Frontal cortex (tissue), 4 donors: ENCODE measurements at places on chromosomes 12 and 14.
A peak's percentile ranks its signal among the peaks of the same experiment; 100 is the strongest.

- DNase-seq: no peak
Measured at GRCh38 chr12:72777806-72778205, 505.6 kb downstream of the TRHDE start.

GRCh38 chr12:104154806-104155205 lies 16.8 kb upstream of the NFYB start:
- no peak for DNase-seq

- DNase-seq: no peak
Measured at GRCh38 chr14:23887536-23887935, 66.0 kb upstream of the DHRS4 start.

GRCh38 chr12:2686280-2686646 lies 108.5 kb upstream of the FKBP4 start:
- no peak for DNase-seq

DNA sequence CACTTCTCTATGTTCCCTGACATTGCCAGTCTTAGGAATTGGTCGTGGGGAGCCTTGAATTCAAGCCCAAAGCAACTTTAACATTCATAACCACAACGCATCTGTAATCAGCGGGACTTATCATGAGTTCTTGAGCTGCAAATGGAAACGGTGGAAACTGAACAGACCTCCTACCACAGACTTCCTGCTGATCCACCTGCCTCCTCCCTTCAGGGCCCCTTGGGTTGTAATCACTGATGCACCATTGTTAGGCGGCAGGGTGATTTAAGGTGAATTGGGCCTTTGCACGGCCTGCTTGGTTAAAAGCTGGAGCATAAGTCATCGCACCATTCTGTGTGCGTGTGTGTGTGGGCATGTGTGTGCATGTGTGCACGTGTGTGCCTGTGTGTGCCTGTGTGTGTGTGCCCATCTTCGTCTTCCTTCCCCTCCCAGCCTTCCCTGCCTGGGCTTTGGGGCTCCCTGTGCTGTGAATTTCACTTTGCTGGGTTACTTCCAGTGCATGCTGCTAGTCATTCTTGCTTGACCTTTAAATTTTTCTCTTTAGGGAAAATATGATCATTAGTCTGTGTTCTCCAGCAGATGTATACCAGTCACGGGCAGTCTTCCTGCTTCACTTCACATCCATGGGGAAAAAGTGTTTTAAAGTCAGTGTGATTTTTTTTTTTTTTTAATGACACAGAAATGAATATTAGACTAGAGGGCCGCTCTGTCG lies 29.1 kb downstream of the CHST11 start:
- no peak for DNase-seq

DNA sequence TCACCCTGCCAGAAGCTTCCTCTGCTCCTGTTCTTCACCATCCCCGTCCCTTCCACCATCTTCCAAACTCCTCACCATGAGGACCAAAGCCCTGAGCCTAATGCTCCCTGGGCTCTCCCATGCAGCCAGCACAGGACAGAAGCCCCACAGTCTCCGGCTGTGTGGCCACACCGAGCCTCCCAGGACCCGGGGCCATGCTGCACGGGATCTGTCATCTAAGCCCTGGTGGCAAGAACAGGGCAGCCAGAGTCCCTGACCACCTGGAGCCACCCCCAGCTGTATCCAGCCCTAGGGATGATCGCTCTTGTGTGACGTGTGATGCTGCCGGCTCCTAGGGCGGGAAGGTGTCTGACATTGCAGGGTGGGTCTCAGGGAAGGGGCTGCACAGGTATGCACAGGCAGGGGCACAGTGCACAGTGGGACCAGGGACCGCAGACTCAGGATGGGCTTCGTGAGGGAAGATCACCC lies 8.1 kb downstream of the TMEM179 start:
- DNase-seq: no peak

GRCh38 chr12:69527506-69528272 lies 57.5 kb downstream of the FRS2 start:
- no peak for DNase-seq

DNA sequence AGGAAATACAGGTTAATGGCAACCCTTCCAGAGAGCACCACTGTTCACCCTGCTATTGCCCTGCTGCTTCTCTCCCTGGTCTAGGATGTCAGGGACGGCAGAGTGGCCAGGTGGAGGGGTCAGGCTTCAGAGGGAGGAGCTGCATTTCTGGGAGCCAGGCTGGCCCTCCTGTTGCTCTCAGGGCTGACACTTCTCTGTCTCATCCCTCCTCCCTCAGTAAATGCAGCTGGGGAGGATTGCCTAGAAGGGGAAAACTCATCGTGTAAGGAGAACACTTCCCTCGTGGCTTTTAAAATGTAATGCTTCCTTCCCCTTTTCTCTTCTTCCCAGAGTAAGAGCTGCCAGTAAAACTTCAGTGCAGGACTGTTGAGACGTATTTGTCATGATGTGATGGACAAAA lies 20.8 kb downstream of the SUSD6 start:
- DNase-seq: no peak

- no peak for DNase-seq
Measured at GRCh38 chr14:89650077-89650978, 233.3 kb upstream of the FOXN3 start.

DNA sequence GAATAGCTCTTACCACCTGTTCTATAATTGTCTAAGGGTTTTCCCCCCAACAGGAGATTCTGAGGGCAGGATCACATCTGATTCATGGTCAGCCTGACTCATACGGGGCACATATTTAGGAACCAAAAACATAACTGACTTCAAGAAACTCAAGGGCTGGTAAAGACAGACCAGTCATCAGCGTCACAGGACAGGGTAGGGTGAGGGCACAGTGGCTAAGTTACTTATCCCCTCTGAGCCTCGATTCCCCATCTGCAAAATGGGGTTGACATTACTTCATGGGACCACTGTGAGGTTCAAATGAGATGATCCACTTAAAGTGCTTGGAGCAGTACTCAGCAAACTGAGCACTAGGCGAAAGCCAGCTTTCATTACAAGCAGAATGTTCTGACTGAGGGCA lies 606 bp downstream of the CINP start:
- DNase-seq: peak; percentile 30

- no peak for DNase-seq
Measured at GRCh38 chr14:58215191-58215914, 15.4 kb downstream of the ACTR10 start.

DNA sequence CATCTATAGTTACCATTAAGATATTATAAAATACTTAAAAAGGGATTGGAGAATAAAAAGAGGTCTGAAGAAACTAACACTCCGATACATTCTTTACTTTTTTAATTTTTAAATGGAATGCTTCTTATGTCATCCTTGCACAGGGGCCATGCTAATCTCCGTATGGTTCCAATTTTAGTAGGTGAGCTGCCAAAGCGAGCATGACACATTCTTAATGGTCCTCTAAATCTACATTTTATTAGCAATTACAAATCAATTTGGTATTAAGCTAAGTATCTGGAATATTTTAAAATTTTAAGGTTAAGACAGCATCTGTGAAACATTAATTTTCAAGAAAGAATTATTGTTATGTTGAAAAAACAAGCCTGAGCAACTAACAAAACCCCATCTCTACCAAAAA lies 6.2 kb upstream of the ARID4A start:
- no peak for DNase-seq

- no peak for DNase-seq
Measured at GRCh38 chr12:26100666-26101349, 24.0 kb downstream of the BHLHE41 start.

GRCh38 chr12:121980191-121980891 lies 41.3 kb upstream of the BCL7A start:
- DNase-seq: no peak

DNA sequence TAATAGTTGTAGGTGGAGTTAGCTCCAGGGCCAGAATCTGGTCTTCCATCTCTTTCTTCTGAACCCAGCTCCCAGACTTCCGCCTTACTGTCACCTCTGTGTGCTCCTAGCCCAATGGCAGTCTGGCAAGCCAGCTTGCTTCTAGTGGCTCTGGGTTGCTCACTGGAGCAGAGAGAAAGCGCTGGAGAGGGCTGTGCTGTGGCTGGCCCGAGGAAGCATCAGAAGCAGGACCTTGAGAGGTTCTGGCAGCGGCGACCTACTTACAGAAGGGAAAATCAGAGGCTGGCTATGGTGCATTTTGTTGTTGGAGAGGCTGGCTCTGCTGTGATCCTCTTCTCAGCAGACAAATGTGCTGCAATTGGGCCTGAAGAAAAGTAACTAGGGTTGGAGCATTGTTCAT lies 28.6 kb downstream of the KCNA5 start:
- no peak for DNase-seq

- DNase-seq: no peak
Measured at GRCh38 chr12:4663971-4664505, 15.1 kb downstream of the NDUFA9 start.

- DNase-seq: no peak
Measured at GRCh38 chr14:89736881-89737280, 217.6 kb downstream of the EFCAB11 start.

DNA sequence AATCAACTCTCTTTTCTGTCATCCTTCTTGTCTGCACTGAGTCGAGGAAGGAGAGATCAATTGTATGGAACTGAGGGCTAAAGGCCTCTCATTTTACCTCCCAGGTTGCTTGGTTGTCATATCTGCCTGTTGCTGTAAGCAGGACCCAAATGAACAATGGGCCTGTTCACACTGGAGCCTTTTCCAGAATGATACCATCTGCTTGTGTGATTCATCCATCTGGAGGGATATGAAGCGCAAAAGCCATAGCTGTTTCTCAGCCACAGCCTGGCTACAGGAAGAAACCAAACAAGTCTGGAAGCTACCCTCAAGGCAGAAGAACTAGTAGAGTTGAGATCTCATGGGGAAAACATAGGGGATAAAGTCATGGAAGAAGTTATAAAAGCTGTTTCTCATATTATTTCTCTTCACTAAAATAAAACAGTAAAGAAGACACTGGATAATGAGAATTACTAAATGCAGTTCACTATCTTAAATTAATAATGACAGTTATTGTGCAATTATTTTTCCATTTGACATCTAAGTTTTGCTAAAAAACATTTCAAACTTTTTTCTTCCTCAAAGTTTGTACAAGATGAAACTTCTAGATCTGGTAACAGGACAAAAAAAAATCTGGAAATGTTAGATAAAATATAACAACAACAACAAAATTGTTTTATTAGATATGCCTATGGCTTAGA lies 106.3 kb downstream of the SPTSSA start:
- peak; percentile 24 for DNase-seq

DNA sequence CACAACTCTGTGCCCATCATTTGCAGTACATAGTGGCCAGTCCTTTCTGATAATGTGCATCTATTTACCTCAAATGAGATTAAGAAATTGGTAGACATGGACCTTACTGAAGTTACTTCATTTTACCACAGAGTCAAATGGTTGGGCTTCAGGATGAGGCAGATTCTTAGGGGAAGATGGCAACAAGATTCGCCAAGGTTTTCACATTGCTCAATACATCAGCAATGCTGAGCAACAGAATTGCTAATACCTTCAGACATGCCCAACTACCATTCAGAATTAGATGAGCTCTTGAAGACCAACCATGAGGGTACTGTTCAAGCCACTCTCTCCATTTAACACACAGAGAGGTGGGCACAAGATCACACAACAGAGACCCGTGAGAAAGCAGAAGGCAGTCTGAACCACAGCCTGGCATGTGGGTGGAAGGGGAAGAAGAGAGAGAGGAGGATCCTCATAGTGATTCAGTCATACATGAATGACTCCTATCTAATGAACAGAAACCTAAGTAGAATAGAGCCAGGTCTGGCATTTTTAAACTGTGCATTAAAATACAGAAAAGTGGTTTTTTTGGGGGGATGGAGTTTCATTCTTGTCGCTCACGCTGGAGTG lies 28.5 kb downstream of the CPM start:
- DNase-seq: no peak

GRCh38 chr12:94263011-94263811 lies 114.8 kb downstream of the PLXNC1 start:
- no peak for DNase-seq

DNA sequence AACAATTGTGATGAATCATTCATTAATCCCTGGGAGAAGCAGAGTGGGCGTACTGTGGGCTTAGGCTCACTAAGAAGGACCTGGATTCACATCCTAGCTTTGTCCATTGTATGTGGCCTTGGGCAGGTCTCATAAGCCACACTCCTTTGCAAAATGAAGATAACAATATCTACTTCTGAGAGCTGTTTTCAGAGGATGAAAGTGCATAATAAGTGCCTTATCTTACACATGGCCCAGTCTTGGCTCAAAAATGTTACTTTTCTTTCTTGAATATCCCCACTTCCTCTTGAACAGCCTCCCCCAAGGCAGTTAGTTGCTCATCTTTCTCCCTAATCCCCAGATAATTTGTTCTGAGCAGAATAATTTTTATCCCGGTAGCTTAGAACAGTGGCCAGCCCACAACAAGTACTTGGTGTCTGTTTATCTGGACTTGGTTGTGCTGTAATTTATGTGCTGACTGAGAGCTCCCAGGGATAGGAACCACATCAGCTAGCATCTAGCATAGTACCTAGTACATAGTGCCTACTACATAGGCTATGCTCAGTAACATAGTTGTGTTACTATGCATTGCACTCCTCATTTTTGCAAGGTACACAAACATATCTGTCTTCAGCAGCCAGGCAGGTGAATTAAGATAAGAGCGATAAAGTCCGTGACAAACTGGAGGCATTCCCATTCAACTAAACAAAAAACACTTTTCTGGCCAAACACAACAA lies 61.7 kb upstream of the NUDT4 start:
- no peak for DNase-seq

DNA sequence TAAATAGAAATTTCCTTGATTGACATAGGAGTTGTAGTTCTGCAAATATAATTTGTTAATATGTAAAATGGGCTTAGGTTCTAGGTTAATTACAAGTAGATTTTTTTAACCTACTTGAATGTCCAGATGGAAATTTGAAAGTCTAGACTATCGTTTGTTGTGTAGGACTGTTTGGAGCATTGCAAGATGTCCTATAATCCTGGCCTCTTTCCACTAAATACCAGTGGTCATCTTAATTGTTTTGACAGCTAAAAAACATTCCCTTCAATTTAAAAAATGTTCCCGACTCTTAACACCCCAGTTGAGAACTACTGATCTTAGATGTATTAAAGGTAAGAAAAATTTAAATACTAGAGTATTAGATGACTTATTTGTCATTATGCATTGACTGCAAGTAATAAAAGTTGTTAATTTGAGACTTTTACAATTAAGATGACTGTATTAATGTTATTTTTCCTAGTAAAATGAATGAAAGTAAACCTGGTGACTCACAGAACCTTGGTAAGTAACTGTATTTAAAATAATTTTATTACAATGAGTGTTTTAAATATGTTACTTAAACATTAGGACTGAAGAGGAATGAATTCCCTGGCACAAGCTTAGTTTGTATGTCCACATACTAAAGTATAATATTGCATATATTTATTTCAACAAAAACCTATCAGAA lies 21.8 kb downstream of the G2E3 start:
- no peak for DNase-seq
